Activated naive CD8-positive, alpha-beta T cell treated with anti-CD3 and anti-CD28 coated beads for 36 hours (primary cell): ENCODE measurements at places on chromosomes 2 and 18.
A peak's percentile ranks its signal among the peaks of the same experiment; 100 is the strongest.

DNA sequence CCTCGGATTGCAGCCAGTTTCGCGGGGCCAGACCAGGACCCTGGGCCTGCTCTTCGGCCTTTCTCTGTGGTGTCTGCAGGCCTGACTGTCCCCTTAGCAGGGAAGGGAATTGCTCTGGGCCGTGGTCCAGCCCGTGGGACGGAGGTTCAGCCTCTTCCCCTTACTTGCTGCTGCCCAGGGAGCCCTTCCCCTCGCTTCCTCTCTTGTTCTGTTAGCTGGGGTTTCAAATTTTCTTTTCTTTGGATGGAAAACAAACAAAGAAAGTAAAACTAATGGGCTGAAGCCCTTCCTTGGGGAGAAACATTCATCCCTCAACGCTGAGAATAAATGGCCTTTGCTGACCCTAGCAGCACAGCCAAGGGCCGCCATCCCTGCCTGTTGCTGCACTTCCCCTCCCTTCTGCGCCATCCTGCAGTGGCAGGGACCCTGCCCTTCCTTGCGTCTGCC is 52.4 kb downstream of the ASAP2 start:
- DNase-seq = no peak

- DNase-seq = no peak
Measured at GRCh38 chr2:234694244-234695013, 197.5 kb upstream of the ARL4C start.

- DNase-seq = no peak
Measured at GRCh38 chr18:26519114-26519513, 29.2 kb downstream of the KCTD1 start.

GRCh38 chr18:22691946-22692710 is 241.0 kb upstream of the RBBP8 start:
- DNase-seq = no peak

DNA sequence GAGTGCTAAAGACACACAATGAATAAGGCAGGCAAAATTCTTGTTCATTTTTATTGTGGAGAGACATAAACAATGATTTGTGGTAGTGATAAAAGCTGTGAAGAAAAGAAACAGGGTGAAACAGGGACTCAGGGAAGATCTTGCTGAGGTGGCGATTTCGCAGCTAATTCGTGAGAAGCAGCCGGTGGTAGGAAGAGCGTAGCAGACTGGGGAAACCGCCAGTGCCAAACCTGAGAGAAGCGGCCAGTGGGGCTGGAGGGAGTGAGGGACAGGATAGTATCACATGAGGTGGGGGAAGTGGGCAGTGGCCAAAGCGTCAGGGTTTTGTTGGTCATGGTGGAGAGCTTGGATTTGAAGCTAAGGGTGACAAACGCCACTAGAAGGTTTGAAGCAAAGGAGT is 42.3 kb downstream of the TMEM178A start:
- no peak for DNase-seq

DNA sequence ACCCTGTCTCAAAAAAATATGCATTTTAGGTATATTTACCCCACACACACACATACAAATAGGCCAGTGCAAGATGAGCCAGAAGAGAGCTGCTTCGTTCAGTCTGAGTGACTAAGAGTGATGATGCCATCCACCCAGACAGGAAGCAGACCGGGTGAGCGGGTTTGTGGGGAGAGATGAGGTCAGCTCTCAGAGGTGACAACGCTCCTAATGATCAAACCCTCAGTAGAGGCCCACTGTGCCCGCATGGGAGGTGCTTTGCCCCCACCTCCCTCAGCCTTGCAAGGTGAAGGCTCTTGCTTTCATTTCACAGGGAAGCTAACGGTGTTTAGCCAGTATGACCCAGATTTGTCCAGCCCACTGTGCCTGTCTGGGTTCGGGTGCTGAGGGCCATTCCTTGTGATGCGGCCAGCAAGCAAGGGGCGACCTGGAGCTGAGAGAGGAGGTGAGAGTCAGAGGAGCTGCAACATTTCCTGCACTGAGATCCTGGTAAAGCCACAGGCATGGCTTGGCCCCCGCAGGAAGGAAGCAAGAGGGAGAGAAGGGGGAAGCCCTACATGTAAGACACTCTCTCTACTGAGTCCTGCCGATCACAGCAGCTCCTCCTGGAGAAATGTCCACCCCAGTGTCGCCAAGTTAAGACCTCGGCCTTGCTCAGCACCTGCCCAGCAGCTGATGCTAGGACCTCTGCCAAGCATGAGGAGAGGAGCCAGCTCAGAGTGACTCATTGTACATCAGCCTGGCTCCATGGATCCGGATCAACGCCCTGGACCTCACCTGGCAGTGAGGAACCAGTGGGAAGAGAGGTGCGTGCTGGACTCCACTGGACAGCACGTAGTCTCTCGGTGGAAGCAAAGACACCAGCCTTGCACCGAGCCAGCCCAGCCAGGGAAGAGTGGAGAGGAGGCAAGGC is 37.0 kb downstream of the NIFK start:
- DNase-seq = peak; percentile 87

GRCh38 chr2:181309586-181309985 is 147.6 kb upstream of the ITGA4 start:
- no peak for DNase-seq

DNA sequence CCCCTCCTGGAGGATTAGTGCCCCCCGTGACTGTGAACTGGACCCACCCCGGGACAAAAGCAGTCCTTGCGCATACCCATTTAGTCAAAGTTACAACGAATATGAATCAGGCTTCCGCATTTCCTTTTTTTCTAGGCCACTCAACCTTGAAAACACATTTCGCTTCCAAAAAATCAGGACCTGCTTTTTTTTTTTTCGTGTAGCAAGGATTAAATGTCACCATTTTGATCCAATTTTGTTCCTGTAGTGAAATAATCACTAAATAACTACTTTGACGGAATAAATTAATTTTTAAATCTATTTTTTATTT is 464 bp upstream of the FTCDNL1 start:
- no peak for DNase-seq

DNA sequence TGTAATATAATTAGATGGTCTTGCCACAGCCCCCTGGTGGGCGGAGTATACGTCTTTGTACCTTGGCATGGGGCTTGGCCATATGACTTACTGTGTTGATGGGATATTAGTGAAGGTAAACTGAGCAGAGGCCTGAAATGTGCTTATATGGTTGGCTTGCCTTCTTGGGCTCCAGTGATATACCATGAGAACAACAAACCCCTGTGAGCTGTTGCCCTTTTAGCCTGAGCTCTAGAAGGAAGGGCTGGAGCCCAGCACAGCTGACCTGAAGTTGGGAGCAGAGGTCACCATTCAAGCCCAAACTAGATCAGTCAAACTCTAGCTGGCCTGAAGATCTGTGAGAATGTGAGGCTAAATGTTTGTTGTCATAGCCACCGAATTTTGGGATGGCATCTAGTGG is 75.2 kb upstream of the CD302 start:
- no peak for DNase-seq

GRCh38 chr2:37367310-37367709 is 22.9 kb downstream of the QPCT start:
- no peak for DNase-seq

DNA sequence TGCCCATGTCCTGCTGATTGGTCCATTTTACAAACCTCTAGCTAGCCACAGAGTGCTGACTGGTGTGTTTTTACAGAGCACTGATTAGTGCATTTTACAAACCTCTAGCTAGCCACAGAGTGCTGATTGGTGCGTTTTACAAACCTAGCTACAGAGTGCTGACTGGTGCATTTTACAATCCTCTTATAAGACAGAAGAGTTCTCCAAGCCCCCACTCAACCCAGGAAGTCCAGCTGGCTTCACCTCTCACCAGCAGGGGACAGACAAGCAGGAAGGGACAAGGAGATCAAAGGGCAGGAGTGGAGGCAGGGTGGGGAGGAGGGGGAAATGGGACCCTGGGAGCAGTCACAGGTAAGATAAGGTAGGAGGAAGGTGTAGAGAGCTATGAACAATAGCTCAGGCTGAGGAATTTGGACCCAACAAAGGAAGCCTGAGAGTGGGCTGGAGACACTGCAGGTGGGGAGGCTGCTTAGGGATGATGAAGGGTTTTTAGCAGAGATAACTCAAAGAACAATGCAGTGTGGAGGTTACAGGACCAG is 37.1 kb downstream of the SH2D6 start:
- DNase-seq = no peak

- DNase-seq = no peak
Measured at GRCh38 chr2:550860-551567, 126.2 kb downstream of the TMEM18 start.

- no peak for DNase-seq
Measured at GRCh38 chr2:12515871-12516270, 200.9 kb upstream of the TRIB2 start.

DNA sequence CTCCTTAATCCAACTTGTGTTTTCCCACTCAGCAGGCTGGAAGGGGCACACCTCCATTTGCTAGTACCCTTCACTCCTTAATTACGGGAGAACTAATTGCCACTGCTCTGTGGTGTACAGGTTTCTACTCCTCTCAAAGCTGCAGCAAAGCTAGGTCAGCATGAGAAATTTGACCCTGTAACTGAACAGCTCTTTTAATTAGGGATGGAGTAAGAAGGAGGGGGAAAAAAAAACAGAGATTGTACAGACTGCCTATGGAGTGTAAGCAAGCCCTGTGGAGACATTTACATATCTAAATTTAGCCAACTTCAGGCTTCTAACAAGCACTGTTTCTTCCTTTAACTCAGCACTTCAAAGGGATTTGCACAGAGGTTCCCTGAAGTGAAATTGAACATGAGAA is 629.7 kb upstream of the SETBP1 start:
- no peak for DNase-seq

- no peak for DNase-seq
Measured at GRCh38 chr2:27993402-27993787, 102.9 kb downstream of the BABAM2 start.

DNA sequence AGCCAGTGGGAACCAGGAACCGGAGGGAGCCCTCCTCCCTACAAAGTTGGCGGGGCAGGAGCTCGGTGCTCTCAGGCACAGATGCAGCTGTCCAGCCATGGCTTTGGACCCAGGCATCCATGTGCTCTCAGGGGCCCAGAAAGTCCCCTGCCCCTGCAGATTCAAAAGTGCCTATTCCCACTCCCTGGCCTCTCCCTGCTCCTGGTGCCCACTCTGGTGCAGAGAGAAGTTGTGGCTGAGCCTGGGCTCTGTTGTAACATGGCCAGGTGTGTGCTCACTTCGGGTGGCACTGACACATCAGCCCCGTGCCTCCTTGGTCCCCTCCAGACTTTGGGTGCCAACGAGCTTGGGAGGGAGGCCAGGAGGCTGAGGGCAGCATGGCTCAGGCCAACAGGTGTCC is 315.8 kb upstream of the KYNU start:
- no peak for DNase-seq

GRCh38 chr2:239958473-239958765 is 66.7 kb downstream of the NDUFA10 start:
- no peak for DNase-seq
